ENCODE measurements at places on chromosomes 3 and 15. TPM values are rescaled to one million over a fixed set of nuclear protein-coding genes. Genes with fewer than 3 reads are reported as not detected.

GRCh38 chr15:99578809-99579208 lies 13.0 kb downstream of the MEF2A start:
- H3K36me3 ChIP-seq: no peaks in the 10 kb centered on the region
- no peak for DNase-seq
- H3K27ac ChIP-seq: no peak overlapping the region
- H3K4me1 ChIP-seq: peaks cover 2% of the 10 kb centered on the region
- no peaks in the 10 kb centered on the region for H3K27me3 ChIP-seq

- no peaks in the 10 kb centered on the region for H3K27me3 ChIP-seq
- peaks cover 6% of the 10 kb centered on the region for H3K4me1 ChIP-seq
- H3K27ac ChIP-seq: no peak overlapping the region
- no peak for DNase-seq
These were observed 12.1 kb upstream of the SIAH2 start for GRCh38 chr3:150775001-150775599.

- H3K36me3 ChIP-seq: no peaks in the 10 kb centered on the region
- H3K4me3 ChIP-seq: no peak overlapping the region
- DNase-seq: no peak
- no peaks in the 10 kb centered on the region for H3K27me3 ChIP-seq
- no peak overlapping the region for H3K27ac ChIP-seq
These were observed 77.6 kb upstream of the ALDH1L1 start for GRCh38 chr3:126257984-126258383.

GRCh38 chr15:70453238-70453637 lies 310.1 kb downstream of the UACA start:
- H3K27me3 ChIP-seq: no peaks in the 10 kb centered on the region
- no peaks in the 10 kb centered on the region for H3K4me1 ChIP-seq
- no peaks in the 10 kb centered on the region for H3K36me3 ChIP-seq

Gene KCNAB1
- 8.0 TPM for polyA plus RNA-seq

Gene CCR9
- polyA plus RNA-seq: 0.05 TPM

All from ovary (tissue), 10 donors.